ENCODE measurements at places on chromosomes 12 and 14. TPM values are rescaled to one million over a fixed set of nuclear protein-coding genes. Genes with fewer than 3 reads are reported as not detected.

DNA sequence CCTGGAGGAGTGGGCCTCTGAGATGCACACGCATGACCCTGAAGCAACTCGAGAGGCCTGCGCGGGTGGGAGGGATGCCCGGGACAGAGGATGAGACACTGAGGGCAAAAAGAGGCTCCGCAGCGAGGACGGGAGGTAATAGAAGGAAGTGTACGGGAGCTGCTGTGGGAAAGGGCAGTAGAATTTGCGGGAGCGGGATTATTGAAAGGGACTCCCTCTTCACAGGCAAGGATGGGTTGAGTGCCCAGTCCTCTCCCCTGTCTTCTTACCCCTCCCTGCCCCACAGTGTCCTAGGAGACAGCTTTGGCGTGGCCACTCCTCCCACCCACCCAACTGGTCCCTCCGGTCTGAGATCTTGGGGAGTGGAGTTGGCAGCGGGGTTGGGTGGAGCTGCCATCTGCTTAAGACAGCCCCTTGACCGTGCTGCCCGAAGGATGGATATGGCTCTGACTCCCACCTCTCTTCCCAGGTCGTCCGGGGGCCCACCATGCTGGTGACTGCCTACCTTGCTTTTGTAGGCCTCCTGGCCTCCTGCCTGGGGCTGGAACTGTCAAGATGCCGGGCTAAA lies 15.7 kb upstream of the ESPL1 start:
- DNase-seq: peak; percentile 50

The DBX2 gene
- total RNA-seq: not detected

DNA sequence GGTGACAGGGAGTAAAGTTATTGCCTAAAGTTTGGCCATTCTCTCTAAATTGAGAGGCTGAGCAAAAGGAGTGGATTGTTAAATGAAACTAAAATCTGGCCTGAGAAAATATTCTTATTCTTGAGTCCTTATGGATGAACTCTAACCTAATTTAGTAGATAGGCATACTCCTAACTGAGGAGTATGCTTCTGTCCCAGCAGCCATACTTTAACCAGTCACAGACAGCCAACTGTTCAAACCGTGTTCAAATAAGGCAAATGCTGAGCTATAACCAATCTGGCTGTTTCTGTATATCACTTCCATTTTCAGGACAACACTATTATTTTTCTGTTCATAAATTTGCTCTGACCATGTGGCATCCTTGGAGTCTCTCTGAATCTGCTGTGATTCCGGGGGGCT lies 75.9 kb upstream of the RERGL start:
- no peak for DNase-seq

GRCh38 chr14:38197784-38198335 lies 9.8 kb upstream of the SSTR1 start:
- no peak for DNase-seq

DNA sequence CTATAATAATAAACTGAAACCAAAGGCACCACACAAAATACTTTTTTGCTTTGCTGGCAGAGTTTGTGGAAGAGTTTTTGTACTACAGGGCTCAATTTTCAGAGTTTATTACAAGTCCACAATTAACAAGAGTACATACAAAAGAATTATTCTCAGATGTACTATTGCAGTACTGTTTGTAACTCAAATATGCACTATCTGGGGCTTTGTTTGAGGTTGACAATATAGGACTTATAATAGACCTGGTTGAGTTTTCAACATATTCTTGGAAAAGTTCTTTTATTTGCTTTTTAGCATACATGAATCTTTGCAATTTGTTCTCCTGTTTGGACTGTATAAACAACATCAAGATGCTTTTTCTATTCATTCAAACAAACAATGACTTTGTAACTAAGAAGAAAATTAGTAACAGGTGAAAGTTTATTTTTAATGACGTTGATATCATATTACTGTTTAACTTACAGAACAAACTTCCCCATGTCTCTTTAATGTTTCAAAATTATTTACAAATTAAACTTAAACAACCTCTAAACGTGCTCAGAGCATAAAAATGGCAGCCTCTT lies 407.4 kb upstream of the PRICKLE1 start:
- DNase-seq: no peak

DNA sequence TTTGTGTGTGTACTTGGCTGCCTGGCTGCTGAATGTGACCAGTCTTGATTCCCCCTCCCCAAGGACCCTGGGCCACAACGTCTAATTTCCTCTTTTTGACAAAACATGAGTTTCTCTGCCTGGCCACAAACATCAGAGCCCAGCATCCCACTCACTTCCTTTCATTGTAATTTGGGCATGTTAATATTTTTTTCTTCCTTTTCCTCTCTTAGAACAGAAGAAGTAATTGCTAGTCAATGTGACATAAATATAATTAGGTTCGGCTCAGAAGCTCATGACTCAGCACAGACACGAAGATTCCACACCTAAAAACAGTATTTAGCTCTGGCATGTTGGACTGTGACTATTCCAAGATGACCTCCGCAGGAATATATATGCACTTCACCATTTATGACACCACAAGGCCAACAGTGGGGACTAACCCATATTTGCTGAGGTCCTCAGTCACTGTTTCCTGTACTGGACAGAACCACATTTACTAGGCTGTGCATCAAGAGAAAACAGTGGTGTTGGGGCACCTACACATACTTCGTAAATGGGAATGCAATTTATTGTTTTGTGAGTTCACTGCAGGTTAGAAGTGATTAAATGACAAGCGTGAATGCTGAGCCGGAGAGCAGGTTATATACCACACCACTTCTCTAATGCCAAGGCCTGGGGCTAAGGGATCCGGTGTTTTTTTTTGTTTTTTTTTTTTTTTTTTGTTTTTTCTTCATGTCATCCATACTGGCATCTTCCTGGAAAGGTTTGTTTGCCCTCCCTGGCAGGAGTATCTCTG lies 4.2 kb downstream of the GSG1 start:
- DNase-seq: no peak

- DNase-seq: no peak
Observed at GRCh38 chr12:21296348-21296747, 38.4 kb downstream of the SLCO1A2 start.

- DNase-seq: peak; percentile 25
Observed at GRCh38 chr12:106564678-106565329, 18.0 kb upstream of the RFX4 start.

GRCh38 chr14:44833376-44834060 lies 128.2 kb downstream of the KLHL28 start:
- DNase-seq: peak; percentile 17

GRCh38 chr12:103635419-103635818 lies 48.3 kb downstream of the STAB2 start:
- no peak for DNase-seq

DNA sequence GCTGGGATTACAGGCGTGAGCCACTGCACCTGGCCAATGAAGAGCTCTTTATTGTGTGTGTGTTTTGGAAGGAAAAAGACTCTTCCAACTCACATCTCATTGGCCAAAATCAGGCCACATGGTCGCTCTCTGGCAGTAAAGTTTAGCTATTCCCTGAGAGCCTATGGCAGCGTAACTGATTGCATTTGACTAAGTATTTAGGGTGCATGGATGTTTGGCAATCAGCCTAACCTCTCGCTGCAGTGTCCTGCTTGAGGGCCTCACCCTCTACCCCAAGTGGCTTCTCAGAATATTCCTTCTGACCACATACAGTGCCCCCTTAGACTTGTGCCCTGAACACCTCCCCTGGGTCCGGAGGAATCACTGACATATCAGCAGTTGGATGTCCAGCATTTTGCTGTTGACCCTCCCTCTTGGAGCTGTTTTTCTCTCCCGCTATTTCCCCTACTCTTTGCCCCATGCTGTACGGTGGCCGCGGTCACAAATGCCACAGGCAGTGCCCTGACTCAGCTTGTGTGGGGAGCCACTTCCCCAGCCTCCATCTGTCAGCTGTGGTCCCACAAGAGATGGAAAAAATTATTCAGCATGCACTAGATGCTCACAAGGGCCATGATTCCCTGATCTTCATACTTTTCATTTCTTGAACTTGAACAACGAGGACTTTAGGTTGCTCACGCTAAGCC lies 9.5 kb downstream of the PHETA1 start:
- DNase-seq: no peak

DNA sequence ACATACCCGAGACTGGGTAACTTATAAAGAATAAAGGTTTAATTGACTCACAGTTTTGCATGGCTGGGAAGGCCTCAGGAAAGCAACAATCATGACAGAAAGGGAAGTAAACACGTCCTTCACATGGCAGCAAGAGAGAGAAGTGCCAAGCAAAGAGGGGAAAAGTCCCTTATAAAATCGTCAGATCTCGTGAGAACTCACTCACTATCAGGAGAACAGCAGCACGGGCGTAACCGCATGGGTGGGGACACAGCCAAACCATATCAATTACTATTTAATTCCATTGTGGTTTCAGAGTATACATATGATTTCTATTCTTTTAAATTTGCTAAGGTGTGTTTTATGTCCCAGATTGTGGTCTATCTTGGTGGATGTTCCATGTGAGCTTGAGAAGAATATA lies 117.9 kb downstream of the SCAF11 start:
- no peak for DNase-seq

The AKAP5 gene
- total RNA-seq: 0.67 TPM

DNA sequence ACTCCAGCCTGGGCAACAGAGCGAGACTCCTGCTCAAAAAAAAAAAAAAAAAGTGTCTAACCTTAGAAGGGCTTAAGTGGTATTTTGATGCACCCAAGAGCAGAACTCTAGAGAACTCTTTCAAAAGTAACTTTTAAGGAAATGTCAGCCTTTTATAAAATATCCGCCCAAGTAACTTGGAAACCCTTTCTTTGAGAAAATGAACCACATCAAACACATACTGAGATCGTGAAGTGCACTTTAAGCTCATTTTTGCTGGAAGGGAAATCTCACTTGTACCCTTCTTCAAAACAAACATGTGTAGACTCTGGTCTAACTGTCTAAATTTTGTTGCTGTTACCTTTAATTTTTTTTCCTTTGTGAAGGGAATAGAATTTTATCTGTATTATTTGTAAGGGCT lies 5.5 kb downstream of the C12orf56 start:
- DNase-seq: no peak

GRCh38 chr12:103751600-103751999 lies 89.4 kb downstream of the NT5DC3 start:
- DNase-seq: no peak

DNA sequence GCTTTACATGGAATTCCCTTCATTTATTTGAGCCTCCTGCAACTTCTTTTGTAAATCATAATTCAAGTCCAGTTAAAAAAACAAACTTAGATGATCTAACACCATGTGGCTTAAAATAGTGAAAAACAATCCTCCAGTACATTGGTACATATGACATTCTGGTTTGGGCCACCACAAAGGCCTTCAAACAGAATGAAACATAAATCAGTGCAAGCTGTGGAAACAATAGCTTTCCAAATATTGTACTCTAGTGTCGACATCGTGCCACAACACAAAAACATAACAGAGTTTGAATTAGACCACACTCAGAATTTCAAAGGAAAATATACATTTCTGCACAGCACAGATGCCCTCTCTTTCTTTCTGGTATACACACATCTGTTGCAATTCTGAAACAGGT lies 751.3 kb downstream of the SLC6A15 start:
- no peak for DNase-seq

- DNase-seq: no peak
Observed at GRCh38 chr12:45431126-45431525, 215.2 kb downstream of the ANO6 start.
